ENCODE measurements at places on chromosomes 2 and 18.
A peak's percentile ranks its signal among the peaks of the same experiment; 100 is the strongest.

GRCh38 chr2:35932276-35932963 lies 423.2 kb upstream of the CRIM1 start:
- DNase-seq: no peak

GRCh38 chr2:155703917-155704316 lies 628.6 kb downstream of the NR4A2 start:
- no peak for DNase-seq

- peak; percentile 74 for DNase-seq
Observed at GRCh38 chr18:78978349-78979055, 1.1 kb upstream of the SALL3 start.

DNA sequence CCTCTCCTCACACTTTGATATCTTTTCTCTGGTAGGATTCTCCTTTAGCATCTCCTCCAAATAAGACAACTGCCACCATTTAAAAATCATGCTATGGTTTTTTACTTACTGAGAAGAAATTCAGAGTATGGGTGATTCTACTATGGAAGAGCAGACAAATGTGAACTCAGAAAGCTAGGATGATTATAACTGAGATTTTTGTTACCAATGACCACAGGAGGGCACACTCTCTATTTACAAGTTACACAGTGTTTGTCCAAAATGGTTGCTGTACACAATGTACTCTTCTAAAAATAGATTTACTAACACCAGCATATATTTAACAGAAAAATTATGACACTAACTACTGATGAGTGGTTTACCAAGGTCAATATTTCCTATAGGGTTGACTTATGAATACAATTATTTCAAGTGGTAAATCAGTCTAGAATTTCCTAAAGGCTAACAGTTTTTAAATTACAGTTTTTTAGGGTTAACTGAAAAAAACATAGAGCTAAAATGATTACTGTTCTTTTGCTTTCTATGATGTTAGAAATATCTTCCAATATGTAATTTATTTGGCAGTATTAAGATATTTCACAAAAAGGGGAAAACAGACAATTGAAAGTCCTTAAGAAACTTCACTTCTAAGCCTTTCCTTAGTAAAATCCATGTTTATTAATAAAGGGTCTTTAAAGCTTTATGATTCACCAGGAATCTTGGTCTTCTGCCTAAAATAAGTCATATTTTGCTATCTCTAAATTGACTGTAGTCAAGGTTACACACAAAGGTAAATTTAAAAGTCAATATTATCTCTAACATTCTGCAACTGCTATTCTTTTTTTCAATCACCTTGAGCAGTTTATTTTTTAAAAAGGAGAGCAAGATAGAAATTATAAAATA lies 57.2 kb downstream of the MAP4K3 start:
- DNase-seq: no peak

DNA sequence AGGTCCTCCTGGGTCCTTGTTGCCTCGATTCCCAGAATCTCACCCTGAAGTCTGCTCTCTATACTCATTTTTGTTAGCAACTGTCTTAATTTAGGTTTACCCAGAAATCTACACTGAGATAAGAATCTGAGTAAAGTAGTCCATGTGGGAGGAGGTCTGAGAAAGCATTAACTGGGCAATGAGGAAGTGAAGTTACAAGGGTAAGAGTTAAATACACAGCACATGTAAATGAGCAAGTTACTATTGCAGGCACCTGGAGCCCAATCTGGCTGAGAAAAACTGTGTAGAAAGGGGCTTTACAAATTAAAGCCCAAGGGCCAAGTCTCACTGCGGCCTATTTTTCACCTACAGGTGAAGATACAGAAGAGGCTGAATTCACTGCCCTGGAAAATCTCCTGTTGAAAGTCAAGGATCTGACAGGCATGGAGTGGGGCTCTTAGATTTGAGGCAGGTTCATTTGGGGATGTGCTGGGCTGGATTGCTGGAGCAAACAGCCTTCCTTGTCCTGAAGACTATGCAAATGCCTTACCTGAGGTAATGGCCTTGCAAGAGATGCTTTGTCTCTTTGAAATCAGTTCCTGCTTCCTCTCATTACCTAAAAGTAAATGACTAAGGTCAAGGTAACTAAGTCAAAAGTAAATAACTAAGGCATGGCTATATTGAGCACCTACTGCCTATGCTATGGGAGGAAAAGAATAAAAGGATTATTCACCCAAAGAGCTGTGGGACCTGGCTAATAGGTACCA lies 84.4 kb upstream of the DYNAP start:
- no peak for DNase-seq

GRCh38 chr2:12397854-12398253 lies 318.9 kb upstream of the TRIB2 start:
- no peak for DNase-seq

GRCh38 chr2:156399950-156400705 lies 36.1 kb upstream of the GPD2 start:
- peak; percentile 69 for DNase-seq

DNA sequence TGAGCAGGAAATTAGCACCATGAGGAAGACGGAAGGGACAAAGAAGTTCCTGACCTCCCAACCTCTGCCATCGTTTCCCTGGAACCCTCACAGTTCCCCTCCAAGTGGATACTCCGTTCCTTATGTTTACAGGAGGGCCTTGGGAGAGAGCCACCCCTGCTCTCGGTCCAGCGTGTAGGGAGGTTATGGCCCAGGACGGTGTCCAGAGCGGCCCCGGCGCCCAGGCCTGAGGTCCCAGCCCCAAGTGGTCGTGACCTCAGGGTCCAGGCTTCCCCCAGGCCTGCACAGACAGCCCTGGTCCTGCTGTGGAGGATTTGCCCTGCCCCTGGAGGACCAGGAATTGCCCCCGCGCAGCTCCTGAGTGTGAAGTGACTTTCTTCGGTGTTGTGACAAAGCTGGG lies 61.8 kb upstream of the RBM44 start:
- DNase-seq: no peak

DNA sequence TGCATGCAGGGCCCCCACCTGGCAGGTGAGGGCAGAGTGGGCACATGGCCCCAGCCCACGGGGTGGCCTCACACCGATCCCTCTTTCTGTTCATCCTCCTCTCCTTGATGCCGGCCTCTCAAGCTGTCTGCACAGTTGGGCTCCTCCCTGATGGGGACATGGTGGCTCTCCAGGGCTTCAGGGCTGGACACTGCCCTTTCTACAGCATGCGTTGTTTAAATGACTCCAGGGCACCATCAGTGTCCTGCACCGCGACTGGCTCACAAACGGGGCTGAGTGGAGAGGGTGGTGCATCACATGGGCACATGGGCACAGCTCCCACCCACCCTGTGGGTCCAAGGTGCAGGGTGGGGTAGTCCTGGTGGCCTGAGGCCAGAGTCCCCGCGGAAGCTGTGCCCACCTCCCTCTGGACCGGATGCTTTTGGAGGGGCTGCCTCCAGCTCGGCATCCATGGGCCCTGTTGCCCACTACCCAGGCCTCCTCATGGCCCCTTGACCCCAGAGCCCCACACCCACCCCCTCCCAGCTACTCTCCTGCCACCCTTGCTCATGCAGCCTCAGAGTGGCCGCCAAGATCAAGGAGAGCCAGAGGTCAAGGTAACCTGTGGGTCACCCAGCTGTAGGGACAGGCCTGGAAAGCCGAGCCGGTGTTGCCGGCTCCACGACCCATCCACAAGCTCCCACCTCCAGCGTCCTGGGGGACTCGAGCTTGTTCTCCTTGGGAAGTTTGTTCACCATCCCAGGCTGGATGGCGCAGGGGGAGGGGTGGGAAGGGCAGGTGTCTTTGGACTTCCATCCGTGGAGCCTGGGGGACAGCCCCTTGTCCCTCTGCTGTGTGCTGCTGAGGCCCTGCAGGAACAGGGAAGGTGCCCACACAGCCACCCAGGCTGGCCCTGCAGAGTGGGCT lies 12.3 kb upstream of the SNED1 start:
- DNase-seq: no peak

GRCh38 chr2:183244300-183244844 lies 120.1 kb downstream of the NUP35 start:
- peak; percentile 62 for DNase-seq

DNA sequence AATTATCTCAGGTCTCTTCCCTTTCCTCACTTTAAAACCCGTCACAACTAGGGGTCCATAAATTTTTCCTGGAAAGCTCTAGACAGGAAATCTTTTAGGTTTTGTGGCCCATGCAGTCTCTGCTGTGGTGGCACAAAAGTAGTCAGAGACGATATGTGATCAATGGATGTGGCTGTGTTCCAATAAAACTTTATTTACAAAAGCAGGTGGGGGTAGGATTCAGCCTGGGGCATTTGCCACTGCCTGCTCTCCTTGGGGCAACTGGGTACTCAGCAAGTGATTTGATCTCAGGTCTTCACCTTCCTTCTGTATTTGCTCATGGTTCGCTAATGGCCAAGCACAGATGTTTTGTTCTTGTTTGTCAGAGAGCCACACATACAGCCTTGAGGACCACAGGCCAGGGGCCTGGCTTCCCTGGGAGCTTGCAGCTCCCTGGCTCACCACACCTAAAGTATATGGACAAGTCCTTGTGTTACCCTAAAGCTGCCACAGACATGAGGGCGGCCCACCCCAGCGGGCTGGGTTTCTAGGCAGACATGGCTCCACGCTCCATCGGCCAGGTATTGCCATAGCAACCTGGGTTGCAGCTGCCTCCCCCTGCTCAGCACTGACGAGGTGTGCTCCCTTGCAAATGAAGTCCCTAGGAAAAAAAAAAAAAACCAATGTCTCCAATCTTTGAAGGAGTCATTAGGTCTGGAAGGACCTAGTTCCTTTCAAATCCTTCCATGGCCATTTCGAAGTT lies 89.7 kb upstream of the YWHAQ start:
- DNase-seq: no peak

- no peak for DNase-seq
Observed at GRCh38 chr2:234425639-234426603, 71.0 kb downstream of the ARL4C start.

- no peak for DNase-seq
Observed at GRCh38 chr18:62736077-62736855, 20.9 kb downstream of the PHLPP1 start.
